ENCODE measurements at places on chromosomes 5 and 9.

DNA sequence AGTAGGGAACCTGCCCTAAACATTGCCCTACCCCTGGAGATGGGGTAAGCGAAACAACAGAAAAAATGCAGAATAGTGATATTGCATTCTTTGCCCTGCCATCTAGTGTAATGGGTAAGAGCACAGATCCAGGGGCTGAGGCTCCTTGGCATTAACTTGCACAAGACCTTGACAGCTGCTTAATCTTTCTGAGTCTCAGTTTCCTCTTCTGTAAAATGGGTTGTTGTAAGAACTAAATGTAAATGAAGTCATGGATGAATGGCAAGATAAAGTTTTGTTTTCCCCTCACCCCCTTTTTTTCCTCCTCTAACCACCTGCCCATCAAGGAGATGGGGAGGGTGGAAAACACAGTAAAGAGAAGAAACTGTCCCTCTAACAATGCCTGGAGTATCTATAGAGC is 47.7 kb upstream of the ZNF366 start:
- DNase-seq, result no peak

- no peak for DNase-seq
These were observed 14.2 kb upstream of the CAST start for GRCh38 chr5:96648023-96648422.

DNA sequence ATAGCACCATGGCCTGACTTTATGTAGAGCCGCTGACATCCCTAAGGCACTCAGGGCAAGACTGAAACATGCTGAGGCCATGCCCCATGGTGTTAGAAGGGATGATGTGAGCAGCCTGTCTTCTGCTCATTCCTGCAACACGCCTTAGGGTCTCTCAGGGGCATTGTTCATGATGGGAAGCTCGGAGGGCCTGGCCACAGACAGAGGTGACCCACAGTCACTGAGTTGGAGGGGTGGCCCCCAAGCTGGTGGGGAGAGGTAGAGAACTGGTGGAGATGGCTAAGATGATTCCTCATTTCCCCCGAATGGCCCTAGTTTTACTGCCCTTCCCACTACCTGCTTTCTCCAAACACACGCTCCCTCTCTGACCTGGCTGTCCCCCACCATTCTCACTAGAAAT is 135.2 kb downstream of the BARX1 start:
- DNase-seq, result no peak

GRCh38 chr9:127541176-127541575 is 70.9 kb upstream of the STXBP1 start:
- no peak for DNase-seq

DNA sequence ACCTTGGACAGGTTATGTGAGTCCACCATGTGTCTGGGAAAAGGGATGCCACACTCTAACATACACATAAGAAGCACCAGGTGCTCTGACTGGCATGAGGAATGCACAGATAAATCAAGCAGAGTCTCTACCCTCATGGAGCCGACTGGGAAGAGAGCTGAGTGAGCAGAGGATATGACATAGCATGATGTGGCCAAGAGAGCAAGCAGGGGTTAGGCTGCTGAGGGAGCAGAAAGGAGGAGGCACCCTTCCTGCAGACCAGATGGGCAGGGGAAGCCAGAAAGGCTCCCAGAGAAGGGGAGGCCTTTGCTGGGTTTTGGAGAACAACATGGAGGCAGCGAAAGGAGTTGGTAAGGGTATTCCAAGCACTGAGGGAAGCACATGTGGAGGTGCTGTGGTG is 223.1 kb downstream of the GNA14 start:
- DNase-seq, result no peak

DNA sequence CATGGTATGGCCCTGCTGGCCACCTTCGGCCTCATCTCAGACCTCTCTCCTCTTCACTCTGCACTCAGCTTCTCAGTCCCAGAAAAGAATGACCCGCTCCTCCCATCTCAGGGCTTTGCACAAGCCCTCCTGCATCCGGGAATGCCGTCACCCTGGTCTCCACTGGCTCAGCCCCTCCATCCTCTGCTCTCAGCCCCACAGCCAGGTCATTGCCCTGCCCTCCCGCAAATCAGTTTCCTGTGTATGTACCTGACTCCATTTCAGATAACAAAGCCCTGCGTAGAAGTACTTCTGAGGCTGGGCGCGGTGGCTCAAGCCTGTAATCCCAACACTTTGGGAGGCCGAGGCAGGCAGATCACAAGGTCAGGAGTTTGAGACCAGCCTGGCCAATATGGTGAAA is 28.9 kb upstream of the EEIG1 start:
- no peak for DNase-seq

- no peak for DNase-seq
These were observed 17.5 kb downstream of the SLC31A1 start for GRCh38 chr9:113238859-113239232.

DNA sequence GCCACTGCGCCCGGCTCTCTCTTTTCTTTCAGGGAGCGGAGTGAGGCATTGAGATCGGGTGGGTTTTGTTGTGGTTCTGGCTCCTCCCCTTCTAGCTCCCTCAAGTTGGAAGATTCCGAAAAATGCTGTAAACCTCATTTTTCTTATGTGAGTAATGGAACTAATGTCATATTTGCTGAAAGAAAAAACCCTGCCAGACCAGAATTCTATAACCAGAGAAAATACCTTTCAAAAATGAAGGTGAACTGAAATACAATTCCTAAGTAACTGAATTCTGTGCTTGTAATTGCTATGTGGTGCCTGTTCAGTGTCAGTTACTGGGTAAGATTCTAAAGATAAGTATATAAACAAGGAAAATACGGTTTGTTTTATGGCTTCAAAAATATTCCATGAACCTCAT is 30.9 kb upstream of the CDK20 start:
- no peak for DNase-seq

DNA sequence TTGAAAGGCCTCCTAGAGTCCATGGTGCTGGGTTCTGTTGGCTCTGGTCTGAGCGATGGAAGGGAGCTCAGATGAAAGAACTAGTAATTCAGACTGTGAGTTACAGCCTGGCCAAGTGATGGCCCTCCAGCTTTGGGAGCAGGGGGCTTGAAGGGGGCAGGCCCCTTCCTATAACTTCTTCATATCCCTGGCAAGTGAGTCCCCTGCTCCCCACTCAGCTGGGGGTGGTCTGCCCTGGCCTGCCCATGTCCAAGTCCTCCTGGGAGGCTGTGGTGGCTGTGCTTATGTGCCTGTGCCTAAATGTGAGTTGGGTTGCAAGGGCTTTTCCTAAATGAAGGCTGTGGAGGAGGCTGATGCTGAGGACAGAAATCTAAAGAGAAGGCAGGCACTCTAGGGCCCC is 80.1 kb downstream of the MACROH2A1 start:
- DNase-seq, result no peak

- no peak for DNase-seq
These were observed 104.5 kb upstream of the CHD1 start for GRCh38 chr5:99033014-99033900.

GRCh38 chr9:109894921-109895758 is 115.1 kb downstream of the PALM2AKAP2 start:
- DNase-seq, result no peak

GRCh38 chr5:54644226-54644625 is 126.7 kb downstream of the SNX18 start:
- no peak for DNase-seq

GRCh38 chr5:179127136-179128040 is 67.2 kb downstream of the ZNF354C start:
- no peak for DNase-seq

DNA sequence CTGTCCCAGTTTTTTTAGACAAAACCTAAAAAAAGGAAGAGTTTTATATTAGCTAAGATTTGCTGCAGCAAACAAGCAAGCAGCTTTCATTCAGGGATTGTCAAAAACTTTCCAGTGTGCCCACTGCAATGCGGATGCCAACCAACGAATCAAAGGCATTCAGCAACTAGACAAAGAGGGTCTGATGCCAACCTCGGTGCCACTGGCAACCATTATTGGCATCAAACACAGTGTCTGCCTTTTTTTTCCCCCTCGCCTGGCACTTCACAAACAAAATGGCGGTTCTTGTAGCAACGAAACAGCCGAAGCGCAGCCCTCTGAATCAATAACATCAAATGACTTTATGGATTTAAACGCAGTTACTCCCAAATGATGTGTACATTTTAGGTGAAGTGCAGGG is 10.4 kb downstream of the NFIB start:
- DNase-seq, result no peak
